Activated naive CD8-positive, alpha-beta T cell treated with anti-CD3 and anti-CD28 coated beads, Interleukin-2, amount 10 ng/mL, durations not matched to agents 7 days and 5 days (primary cell): ENCODE measurements at places on chromosomes 6 and 20. TPM values are rescaled to one million over a fixed set of nuclear protein-coding genes. Genes with fewer than 3 reads are reported as not detected.

The CTAGE9 gene
- total RNA-seq: not detected

The ANKRD66 gene
- not detected for total RNA-seq

The SNRPB gene
- 235 TPM for total RNA-seq

The AKAP7 gene
- total RNA-seq: 13.1 TPM
